Activated CD4-positive, alpha-beta T cell treated with anti-CD3 and anti-CD28 coated beads for 4 hours (primary cell): ENCODE measurements at places on chromosomes 11 and 22.

DNA sequence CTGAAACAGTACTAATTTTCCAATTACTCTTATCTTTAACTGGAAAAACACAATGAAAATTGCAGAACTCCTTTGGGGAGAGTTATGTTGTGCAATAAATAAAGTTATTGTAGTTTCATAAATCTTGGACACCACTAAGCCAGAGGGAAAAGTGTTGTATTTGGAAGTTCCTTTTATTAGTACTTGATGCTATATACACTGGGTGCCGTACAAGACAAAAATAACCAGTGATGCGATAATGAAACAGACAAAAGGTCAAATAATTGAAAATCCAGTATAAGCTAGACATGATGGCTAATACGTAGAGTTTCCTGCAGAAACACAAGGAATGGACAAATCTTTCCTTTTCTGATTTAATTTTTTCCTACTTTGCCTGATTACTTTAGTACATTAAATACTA is 541.1 kb downstream of the ETS1 start:
- no peak for DNase-seq

- no peak for DNase-seq
Measured at GRCh38 chr22:41550952-41551491, 6.8 kb upstream of the POLR3H start.

- no peak for DNase-seq
Measured at GRCh38 chr22:24069721-24070120, 58.6 kb downstream of the CABIN1 start.

GRCh38 chr22:36467946-36468345 is 13.5 kb downstream of the TXN2 start:
- no peak for DNase-seq

- DNase-seq, result no peak
Measured at GRCh38 chr11:69636512-69637197, 4.3 kb upstream of the CCND1 start.

- no peak for DNase-seq
Measured at GRCh38 chr11:75503531-75504099, 22.1 kb downstream of the GDPD5 start.

GRCh38 chr11:70711095-70711910 is 313.0 kb downstream of the CTTN start:
- DNase-seq, result no peak

DNA sequence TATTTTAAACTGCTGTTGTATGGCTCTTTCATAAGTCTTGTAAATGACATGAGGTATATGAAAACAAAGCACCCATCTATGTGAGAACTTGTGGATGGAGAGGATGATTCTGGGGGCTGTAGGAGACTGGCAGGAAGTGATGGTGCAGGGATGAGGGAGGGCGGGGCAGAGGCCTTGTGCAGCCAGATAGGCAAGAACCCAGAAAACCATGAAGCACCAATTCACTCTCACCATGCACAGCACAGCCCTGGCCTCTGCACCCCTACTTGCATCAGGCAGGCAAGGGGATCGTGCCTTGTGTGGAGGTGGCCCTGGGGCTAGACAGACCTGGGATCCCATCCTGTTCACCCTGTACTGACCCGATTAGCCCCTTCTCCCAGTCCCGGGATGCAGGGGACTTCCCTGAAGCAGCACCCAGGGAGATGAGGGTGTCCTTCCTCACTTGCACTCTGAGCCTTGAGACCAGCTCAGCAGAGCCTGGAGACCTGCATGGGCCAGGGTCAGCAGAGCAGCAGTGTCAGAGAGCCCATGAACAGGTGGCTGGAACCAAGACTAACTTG is 85.5 kb downstream of the MORC2 start:
- DNase-seq, result no peak

DNA sequence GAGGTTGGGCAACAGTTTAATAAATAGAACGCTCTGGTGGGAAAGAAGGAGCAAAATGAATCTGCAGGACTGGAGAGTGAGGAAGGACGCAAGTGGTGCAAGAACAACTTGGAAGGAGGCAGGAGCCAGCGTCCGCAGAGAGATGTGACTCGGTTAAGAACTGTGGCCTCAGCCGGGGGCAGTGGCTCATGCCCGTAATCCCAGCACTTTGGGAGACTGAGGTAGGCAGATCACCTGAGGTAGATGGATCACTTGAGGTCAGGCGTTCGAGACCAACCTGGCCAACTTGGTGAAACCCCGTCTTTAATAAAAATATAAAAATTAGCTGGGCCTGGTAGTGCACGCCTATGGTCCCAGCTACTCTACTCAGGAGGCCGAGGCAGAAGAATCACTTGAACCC is 319.7 kb downstream of the LARGE1 start:
- no peak for DNase-seq

DNA sequence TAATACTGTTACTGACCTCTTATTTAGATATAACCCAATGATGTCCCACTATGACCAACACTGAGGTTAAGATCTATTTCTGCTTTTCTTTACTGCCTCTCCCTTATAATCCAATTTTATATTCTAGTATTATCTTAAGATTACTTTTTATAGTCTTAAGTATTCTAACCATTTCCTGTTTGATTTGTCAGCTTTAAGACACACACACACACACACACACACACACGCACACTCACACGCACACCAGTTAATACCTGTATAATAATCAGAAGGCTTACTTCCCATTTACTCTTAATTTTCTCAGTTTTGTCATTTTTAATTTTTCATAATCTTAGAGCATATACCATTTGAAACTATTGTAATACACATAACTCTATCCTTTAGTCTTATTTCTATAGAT is 226.0 kb upstream of the C11orf87 start:
- no peak for DNase-seq

DNA sequence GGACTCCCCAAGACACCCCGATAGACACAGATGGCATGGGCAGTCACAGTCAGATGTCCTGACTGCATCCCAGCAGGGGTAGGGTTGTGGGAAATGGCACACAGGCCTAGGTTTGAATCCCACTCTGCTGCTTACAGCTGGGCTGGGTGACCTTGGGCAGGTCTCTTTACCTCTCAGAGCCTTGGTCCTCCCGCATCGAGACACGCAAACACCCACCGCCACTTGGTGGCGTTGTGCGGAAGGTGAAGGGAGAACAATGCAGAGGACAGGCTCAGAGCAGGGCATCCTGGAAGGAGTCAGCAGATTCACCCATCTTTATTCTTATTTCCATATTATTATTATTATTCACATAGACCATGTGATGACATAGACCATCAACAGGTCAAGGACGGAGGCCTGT is 140.5 kb downstream of the MIAT start:
- no peak for DNase-seq

- no peak for DNase-seq
Measured at GRCh38 chr11:42770444-42771065, 541.2 kb upstream of the API5 start.

DNA sequence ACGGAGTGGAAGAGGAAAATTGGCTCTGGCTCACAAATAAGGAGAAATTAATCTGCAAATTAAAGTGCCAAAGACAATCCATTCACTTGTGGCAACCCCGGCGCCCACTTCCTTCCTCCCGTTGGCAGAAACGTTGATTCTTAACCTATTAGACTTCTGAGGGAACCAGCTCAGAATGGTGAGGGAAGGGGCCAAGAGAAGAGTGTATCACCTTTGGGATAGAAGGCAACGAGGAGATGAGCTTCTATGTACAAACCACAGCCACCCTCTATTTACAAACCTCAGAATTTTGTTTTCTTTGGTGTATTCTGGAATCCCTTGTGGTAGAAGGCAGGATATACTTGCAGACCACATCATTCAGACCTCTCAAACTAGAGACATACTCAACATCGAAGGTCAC is 1.1 kb downstream of the MB start:
- DNase-seq, result no peak

DNA sequence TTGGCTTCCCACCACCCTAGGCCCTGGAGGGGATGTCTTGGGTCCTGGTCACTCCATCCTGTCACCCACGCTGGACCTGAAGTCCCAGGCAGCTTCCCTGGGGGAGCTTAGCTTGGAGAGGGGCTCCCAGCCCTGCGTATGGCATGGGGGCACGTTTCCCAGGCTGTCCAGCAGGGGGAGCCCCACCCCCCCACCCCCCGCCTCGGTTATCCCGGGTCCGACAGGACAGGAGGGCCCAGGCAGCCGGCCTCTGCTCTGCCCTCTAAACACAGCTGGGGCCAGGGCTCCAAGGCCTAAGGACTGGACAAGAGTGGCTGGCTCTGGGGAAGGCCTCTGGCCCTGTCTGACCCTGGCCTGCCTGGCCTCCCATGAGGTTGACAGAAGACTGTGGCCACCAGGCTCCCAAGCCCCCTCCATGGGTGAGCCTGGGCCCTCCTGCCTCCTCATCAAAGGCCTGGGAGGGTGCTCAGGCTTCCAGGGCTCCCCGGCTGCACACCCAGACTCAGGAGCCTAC is 104.8 kb downstream of the NECTIN1 start:
- DNase-seq, result no peak

- no peak for DNase-seq
Measured at GRCh38 chr22:47198801-47199251, 436.4 kb downstream of the TBC1D22A start.

DNA sequence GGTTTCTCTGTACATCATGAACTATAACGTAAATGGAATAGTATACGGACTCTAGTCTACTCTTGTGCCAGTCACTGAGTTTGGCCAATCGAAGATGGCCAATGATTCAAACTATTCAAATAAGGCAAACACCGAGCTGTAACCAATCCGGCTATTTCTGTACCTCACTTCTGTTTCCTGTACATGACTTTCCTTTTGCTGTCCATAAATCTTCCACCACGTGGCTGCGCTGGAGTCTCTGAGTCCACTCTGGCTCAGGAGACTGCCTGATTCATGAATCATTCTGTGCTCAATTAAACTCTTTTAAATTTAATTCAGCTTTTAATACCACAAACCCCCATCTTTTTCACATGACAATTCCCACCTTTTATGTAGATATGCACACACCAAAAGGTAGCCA is 1.5 kb upstream of the JAML start:
- DNase-seq, result no peak

DNA sequence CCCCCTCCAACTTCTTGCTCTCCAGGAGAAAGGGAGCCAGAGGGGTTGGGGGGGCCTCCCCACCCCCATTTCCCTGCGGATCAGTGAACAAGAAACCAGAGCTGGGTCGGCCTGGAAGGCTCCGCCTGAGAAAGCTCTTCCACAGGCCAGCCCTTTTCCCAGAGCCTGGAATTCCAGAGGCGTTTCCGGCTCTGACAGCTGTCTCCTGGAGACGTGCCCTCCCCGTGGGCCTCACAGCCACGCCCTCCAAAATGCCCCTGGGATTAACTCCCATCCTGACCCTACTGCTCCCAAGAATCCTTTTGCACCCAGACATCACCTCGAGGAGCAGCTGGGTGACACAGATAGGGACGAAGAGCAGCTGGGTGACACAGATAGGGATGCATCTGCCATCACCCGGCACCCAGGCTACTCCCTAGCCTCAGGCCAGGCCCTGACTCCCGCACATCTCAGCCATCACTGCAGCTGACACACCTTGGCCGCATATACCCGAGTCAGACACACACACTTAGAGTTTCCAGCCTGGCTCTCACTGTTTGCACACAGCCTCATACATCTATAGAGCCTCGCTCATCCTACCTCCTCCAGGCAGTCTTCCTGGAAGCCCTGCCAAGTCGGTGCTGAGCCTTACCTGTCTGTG is 7.6 kb upstream of the CDC42EP1 start:
- DNase-seq, result no peak

GRCh38 chr11:35215945-35216344 is 77.0 kb downstream of the CD44 start:
- no peak for DNase-seq

GRCh38 chr11:93744669-93745004 is 3.2 kb downstream of the C11orf54 start:
- no peak for DNase-seq

DNA sequence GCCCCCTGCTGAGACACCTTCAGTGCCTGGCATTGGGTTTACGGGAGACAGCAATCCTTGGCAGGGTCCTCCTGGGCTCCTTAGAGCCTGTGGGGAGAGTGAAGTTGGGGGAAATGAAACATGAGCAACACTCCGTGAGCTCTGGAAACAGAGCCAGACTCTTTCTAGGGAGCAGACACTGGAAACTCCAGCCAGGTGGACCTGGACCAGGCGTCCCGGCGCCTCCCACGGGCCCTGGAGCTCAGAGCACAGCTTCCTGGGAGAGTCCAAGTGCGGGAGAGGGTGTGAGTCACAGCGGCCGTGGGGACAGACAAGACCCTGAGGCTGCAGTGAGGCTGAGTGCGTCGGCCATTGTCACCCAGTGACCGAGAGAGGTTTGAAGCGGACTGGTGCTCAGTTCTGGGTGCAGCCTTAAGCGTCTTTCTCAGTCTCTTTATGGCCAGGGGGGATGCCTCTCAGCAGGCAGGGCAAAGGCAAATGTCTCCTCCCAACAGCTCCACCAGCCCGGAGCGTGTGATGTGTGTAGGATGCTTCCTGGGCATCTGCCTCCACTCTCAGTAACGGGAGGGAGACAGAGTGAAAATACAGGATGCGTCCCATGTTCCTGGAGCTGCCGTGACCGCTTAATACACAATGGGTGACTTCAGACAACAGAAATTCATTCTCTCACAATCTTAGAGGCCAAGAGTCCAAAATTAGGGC is 399.2 kb downstream of the SHANK2 start:
- no peak for DNase-seq

GRCh38 chr11:67322049-67322448 is 18.7 kb downstream of the SSH3 start:
- no peak for DNase-seq

GRCh38 chr11:80958361-80958760 is 1517.5 kb upstream of the TENM4 start:
- no peak for DNase-seq

GRCh38 chr11:94307101-94307791 is 2.9 kb downstream of the IZUMO1R start:
- no peak for DNase-seq

DNA sequence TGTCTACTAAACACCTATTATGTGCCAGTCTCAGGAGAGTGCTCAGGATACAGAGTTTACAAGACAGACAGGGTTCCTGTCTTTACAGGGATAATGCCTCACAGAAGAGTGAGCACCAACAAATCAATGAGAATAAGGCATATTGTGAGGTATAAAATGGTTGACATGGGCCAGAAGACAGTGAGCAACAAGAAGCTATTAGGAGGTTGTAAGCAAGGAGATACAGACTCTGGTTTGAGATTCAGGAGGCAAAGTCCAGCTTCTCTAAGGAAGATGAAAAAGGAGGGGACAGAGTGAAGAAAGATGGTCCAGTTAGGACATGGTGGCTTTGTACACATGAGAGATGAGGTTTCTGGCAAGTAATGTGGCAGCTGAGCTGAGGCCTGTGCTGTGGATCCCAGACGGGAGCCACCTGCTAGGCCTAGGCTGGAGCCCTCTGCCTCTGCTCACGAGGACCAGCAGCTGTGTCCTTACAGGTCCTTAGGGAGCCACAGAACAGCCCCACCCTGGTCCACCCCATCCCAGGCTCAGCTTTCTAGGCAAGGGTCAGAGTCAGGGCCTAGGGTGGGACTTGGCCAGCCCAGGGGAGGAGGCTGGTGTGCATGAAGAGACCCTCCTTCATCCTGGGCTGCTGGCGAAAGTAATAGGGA is 110.5 kb downstream of the ZNF280B start:
- DNase-seq, result no peak
